ENCODE measurements at places on chromosomes 12 and 14.

DNA sequence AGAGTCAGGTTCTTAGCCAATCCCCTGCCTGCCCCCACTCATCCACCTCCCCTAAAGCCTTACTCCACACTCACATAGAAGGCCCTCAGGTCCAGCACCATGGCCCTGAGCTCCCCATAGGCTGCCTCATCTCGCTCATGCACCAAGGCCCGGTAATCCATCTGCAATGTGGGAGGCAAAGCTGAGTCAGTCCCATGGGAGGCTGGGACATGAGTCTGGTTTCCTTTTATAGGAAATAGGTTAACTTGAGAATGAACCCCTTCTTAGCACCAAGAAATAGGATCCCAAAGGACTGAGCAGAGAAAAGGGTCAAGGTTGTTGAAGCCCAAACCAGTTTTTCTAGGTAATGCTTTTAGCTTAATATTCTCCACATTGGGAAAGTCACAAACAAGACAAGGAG lies 2.1 kb upstream of the EMC9 start:
- no peak for DNase-seq

GRCh38 chr12:33052141-33053051 lies 155.8 kb upstream of the PKP2 start:
- DNase-seq: no peak

DNA sequence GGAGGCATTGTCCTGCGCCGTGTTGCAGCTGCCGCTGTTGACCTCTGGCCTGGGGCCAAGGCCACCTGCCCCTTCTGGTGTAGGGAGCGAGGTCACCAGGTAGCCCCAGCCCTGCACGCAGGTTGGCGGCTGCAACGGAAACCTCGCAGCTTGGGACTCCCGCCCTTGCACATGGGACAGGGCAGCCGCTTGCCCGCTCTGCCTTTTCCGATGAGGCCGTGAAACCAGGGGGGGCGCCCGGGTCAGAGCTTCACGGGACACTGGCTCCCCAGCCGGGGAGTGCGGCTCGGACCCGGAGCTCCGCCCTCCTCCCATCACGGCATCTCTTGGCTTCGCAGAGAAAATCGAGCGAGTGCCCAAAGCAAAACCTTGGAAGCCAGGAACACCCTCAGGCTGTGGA lies 25.4 kb downstream of the DNAH10 start:
- no peak for DNase-seq

- DNase-seq: no peak
These were observed 28.2 kb downstream of the KICS2 start for GRCh38 chr12:64193931-64194330.

- DNase-seq: no peak
These were observed 496.4 kb downstream of the FOXG1 start for GRCh38 chr14:29262979-29263378.

- DNase-seq: no peak
These were observed 207.1 kb downstream of the ANO4 start for GRCh38 chr12:101001669-101002068.

Measured in stimulated activated CD4-positive, alpha-beta T cell treated with anti-CD3 and anti-CD28 coated beads, TNF-alpha, amount 100 ng/mL, for 24 hours (primary cell).